Prostate gland (tissue), 2 donors: ENCODE measurements at places on chromosomes 11 and 22. TPM values are rescaled to one million over a fixed set of nuclear protein-coding genes. Genes with fewer than 3 reads are reported as not detected.

GRCh38 chr11:106017093-106017492 lies 4.9 kb downstream of the MSANTD4 start:
- DNase-seq, result no peak

GRCh38 chr11:93579187-93579751 lies 36.1 kb upstream of the SMCO4 start:
- no peak for DNase-seq

DNA sequence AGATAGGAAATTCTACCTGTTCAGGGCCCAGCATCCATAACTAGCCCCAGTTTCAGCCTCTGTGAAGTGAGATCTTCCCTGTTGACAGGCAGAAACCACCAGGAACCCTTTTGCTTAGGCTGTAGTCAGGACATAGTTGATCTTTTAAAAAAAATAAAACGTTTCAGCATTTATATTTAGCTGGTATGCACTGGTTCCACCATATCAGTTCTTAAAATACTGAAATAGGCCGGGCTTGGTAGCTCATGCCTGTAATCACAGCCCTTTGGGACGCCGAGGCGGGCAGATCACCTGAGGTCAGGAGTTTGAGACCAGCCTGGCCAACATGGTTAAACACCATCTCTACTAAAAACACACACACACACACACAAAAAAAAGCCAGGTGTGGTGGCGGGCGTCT lies 35.3 kb downstream of the GALNT18 start:
- DNase-seq, result no peak

DNA sequence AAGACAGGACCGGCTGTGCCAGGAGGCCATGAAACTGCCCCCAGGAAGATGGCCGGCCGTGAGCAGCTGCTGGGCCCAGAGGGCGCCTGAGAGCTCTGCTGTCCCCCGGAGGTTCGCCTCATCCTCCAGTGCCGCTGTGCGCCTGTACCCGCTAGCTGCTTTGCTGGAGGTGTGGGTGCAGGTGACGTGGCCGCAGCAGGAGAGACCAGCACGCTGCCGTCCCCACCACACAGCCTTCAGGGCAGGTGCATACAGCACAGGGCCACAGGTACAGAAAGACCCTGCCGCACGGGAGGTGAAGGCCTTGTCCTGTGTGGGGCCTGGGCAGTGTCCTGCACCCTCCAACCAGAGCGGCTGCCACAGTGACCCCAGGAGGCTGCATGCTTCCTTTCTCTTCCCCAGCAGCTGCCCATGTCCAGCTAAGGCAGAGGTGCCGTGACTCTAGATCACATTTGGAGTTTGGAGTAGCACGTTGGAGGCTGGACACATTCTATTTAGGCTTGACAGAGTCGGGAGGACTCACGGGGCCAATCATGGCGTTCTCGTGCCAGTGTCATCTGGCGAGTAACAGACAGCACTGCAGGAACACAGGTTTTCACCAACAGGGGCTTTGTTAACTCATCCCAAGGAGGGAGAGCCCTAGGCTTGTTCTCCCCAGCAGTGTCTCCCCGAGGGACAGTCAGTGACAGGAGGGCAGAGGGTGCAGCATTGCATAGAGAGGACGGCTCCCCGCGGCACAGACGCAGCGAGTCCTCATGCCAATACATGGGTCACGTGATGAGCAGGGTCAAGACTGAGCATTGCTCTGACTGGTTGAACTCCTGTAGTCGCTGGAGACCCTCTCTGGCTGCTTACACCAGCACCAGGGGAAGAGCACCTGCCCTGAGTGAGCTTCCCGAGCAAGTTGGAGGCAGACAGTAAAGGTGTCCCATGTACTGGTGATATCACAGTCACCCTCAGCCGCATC lies 18.7 kb upstream of the PANX2 start:
- no peak for DNase-seq

SYT12 gene
- total RNA-seq, result 3.4 TPM

CD248 gene
- 7.3 TPM for total RNA-seq

NUP160 gene
- 43.2 TPM for total RNA-seq

TMEM191B gene
- total RNA-seq, result not detected
